Liver (tissue), 10 donors: ENCODE measurements at places on chromosomes 1 and 21. TPM values are rescaled to one million over a fixed set of nuclear protein-coding genes. Genes with fewer than 3 reads are reported as not detected.

CD164L2 gene
- total RNA-seq = not detected

AIM2 gene
- total RNA-seq = 0.42 TPM

TTC39A gene
- total RNA-seq = 1.6 TPM

ARMH1 gene
- 3.0 TPM for total RNA-seq

TFF3 gene
- 0.50 TPM for total RNA-seq

LYST gene
- 19.9 TPM for total RNA-seq

OTUD7B gene
- total RNA-seq = 19.2 TPM

GBP6 gene
- total RNA-seq = 0.08 TPM

TRABD2B gene
- total RNA-seq = 2.6 TPM

FCRL3 gene
- total RNA-seq = 0.42 TPM

CENPS gene
- total RNA-seq = 4.4 TPM

GJA8 gene
- not detected for total RNA-seq

PLPPR4 gene
- 0.61 TPM for total RNA-seq

SUSD4 gene
- total RNA-seq = 3.8 TPM

MIB2 gene
- total RNA-seq = 19.8 TPM

PDXK gene
- total RNA-seq = 20.5 TPM

OR2L3 gene
- under 0.01 TPM for total RNA-seq

OLFML2B gene
- total RNA-seq = 0.65 TPM

B3GALT2 gene
- 0.25 TPM for total RNA-seq

OXCT2 gene
- 0.14 TPM for total RNA-seq

ILDR2 gene
- total RNA-seq = 0.09 TPM

TTC24 gene
- 0.14 TPM for total RNA-seq

PERM1 gene
- total RNA-seq = under 0.01 TPM

SH3BGRL3 gene
- total RNA-seq = 4.5 TPM

RBM8A gene
- 62.5 TPM for total RNA-seq

MASP2 gene
- 30.0 TPM for total RNA-seq

MAN1C1 gene
- total RNA-seq = 6.3 TPM

ZBTB8OS gene
- total RNA-seq = 17.2 TPM

RGL1 gene
- 15.3 TPM for total RNA-seq

S1PR1 gene
- 12.7 TPM for total RNA-seq

CD5L gene
- 124 TPM for total RNA-seq

MAST2 gene
- total RNA-seq = 6.5 TPM

LCE1E gene
- not detected for total RNA-seq

DISP3 gene
- not detected for total RNA-seq

OLFML3 gene
- 10.8 TPM for total RNA-seq

NR5A2 gene
- 37.5 TPM for total RNA-seq

FAM177B gene
- total RNA-seq = 0.17 TPM

TPRG1L gene
- 42.5 TPM for total RNA-seq

PDE9A gene
- total RNA-seq = 3.4 TPM

CAMK2N1 gene
- total RNA-seq = 13.0 TPM

WNT4 gene
- total RNA-seq = under 0.01 TPM

HUNK gene
- total RNA-seq = 0.42 TPM

OR10K2 gene
- total RNA-seq = not detected
